ENCODE measurements at places on chromosomes 7 and 10.

DNA sequence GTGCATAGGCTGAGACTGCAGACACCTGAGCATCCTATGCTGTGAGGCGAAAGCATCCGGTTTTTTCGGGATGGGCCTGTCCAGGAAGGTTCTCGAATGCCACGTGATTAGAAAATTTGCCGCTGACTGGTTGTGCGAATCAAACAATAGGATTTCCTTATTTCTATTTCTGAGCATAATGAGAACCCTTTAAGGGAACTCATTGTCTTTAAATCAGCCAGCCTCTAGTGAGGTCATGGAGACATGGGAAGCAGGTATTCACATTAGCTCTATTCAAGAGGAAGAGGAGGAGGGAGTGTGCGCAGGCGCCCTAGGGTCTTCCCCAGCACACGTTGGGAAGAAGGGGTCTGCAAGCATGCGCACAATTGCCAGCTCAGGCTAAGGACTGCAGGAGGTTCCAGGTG, 5.6 kb downstream of the GIMAP1 start:
- DNase-seq: no peak

DNA sequence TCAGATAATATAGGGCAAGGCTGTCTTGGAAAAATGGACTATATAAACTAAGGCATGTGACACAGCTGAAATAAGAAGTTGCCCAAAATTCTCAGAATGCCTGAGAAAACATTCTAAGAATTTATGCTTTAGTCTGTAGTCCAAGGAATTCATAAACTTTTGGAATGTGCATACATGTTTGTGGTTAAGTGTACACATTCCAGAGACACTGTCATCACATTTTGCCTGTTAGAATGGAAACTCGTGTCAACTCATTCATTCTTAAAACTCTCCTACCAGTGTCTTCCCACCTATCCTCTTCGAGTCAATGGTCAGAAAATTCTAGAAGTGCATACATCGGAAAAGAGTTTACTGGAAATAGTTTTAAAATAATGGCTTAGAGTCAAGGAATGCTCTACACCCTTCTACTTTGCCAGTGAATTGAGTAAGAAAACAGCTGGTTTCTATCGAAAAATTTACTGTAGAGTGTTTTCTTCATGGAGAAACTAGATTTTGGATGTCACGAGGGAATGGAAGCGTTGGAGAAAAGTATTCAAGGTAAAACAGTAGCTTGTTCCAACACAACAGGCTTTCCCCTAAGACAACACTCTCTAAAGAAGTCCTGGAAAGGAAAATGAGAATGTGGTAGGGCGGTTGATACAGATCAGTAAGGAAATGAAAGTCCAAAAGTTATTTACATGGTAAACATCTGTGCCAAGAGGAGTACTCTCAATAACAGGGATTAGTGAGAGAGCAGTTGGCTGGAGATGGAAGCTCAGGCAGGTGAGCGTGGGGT, 1177.6 kb upstream of the C7orf33 start:
- DNase-seq: no peak

GRCh38 chr10:31701546-31701945, 227.1 kb downstream of the ARHGAP12 start:
- no peak for DNase-seq

DNA sequence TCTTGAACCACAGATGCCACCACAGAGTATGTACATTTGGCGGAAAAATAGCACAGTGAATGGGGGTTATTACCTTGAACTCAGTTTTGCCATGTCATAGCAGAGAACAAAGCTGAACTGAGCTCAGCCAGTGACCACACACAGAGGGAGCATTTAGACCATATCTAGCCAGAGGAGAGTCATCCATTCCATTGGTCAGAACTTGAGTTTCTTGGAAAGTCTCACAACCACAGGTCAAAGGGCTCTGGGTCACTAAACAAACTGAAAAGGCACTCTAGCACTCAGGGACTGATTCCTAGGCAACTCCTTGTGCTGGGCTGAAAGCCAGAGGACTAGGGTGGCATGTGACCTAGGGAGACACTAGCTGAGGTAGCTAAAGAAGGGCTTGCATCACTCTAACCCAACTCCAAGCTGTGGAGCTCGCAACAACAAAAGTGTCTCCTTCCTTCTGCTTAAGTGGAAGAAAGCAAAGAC, 239.7 kb upstream of the SEMA3D start:
- no peak for DNase-seq

- no peak for DNase-seq
Measured at GRCh38 chr10:68665841-68666240, 55.2 kb upstream of the CCAR1 start.

GRCh38 chr7:100351657-100352058, 6.3 kb upstream of the PILRB start:
- DNase-seq: no peak

DNA sequence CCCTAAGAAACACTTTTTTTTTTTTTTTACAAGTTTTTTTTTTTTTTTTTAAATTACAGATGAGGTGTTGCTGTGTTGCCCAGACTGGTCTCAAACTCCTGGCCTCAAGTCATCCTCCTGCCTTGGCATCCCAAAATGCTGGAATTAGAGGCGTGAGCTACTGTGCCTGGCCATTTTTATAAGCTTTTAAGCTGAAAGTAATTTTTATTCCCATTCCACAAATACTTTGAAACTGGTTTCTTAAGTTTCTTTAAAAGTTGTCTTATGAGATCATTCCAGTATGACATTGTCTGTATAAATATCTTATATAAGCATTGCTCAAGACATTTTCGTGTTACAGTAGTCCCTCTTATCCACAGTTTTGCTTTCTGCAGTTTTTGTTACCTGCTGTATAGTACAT, 61.4 kb upstream of the CYP26C1 start:
- DNase-seq: no peak

DNA sequence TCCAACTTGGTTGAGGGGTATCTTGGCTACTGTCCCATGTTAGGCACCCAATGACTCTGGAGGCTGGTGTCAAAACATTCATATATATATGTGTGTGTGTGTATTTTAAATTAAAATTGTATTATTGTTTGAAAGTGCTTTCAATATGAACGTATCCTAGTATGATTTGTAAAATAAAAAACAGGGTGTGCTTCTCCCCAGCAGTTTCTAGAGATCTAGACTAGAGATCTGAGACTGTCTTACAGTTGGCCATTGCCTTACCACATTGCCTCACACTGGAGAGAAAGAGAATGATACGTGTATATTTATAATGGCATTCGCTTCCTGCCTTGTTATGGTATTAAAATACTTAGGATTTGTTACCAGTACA, 1.2 kb downstream of the BAG3 start:
- no peak for DNase-seq

- DNase-seq: no peak
Measured at GRCh38 chr10:61183967-61184366, 240.0 kb upstream of the RHOBTB1 start.

GRCh38 chr7:26653430-26654399, 210.7 kb downstream of the SKAP2 start:
- no peak for DNase-seq

GRCh38 chr10:104303594-104304355, 34.5 kb downstream of the ITPRIP start:
- DNase-seq: no peak

GRCh38 chr10:29496341-29497162, 138.2 kb downstream of the SVIL start:
- DNase-seq: peak; percentile 36

DNA sequence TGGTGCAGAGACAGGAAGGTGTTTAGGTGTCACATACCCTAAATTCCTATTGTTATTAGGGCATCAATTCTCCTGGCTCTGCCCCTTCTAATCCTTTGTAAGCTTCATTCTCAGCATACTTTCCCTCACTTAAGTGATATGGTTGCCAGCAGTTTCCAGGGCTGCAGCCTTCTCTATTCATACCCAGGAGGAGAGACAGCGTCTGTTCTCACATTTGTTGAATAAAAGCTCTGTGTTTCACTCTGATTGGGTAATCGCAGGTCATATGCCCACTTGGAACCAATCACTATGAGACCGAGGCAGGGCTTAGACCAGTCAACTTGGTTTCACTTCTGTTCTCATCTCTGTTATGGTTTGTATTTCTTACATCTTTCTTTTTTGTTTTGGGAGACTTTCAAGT, 109.6 kb upstream of the MTPN start:
- peak; percentile 85 for DNase-seq

GRCh38 chr10:94413361-94413760, 11.0 kb downstream of the TBC1D12 start:
- DNase-seq: no peak

DNA sequence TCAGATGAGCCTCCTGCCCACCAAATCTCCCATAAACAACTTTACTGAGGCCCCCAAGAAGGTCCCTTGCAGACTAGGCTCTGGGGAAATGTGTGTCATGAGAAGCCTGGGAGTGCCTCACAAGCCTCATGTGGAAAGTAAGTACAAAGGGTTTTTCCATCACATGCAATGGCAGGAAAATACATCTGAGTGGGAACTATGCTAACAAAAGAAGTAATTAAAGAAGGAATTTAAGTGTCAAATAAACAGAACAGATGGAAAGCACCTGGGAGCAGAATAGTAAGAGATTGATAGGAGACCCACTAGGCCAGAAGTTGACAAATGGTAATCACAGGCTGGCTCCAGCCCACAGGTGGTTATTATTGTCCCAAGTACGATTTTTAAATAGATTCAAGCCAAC, 20.5 kb downstream of the GSAP start:
- DNase-seq: no peak

GRCh38 chr7:5694912-5695726, 86.3 kb downstream of the RNF216 start:
- DNase-seq: no peak

DNA sequence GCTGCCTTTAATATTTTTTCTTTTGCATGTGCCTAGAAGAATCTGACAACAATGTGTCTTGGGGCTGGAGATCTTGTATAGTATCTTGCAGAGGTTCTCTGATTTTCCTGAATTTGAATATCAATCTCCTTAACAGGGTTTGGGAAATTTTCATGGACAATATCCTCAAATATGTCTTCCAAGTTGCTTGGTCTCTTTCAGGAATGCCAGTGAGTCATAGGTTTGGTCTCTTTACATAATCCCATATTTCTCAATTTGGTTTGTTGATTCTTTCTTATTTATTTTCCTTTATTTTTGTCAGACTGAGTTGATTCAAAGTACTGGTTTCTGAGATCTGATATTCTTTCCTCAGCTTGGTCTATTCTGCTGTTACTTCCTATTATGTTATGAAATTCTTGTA, 208.7 kb upstream of the GLI3 start:
- no peak for DNase-seq

DNA sequence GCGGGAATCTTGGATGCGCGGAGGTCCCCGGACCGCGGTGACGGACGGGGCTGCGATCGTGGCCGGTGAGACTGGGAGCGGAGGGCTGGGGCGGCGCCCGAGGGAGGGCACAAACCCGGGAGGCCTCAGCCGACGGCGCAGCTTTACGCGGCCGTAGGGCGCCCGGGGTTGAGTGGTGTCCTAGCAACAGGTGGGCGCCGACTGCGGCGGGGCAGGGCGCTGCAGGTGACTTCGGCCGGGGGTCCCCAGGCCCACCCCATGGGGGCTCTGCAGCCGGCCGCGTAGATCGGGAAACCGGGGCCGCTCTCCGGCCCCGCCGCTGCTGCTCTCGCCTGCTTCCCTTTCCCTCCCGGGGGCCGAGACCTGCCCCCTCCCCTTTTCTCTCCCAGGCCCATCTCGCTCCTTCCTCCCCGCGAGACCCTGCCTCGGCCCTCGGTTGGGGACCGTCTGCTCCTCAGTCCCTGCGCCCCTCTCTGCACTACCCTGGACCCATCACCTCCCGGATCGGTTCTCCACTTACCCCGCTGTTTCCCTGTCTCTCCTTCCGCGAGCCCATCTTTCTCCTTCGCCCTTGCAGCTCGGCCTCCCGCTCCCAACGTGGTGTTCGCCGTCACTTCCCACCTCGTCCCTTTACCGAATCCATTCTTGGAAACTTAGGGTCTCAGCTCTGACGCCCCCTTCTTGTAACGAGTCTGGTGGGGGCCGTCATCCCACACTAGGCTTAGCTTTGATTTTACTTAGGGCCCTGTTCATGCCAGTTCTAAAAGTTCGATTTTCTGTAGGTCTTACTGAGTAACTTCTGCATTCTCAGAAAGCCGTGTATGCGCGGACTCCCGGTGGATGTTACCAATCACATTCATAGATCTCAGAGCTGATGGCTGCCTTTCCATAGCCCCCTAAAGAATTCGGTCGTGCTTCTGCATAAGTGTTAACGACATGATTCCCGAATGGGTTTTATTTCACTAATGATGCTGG, 18.5 kb upstream of the ACBD5 start:
- no peak for DNase-seq

DNA sequence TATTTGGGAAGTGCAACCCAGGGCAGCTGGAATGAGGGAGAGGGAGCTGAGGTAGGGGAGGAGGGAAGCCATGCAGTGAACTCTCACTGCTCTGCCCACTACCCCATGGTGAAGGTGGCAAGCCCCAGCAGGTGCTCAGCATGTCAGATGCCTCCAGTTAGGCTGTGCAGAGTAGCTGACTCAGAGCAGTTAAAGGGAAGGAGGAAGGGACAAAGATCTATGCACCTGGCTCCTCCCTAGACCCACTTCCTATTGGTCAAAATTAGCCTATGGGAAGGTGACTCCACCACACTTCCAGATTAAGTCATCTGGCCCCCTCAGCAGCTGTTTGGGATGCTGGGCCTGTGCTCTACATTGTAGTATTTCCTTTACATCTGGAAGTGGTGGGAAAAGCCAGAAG, 125.7 kb upstream of the MTPN start:
- DNase-seq: no peak

GRCh38 chr10:32182476-32182875, 126.3 kb upstream of the KIF5B start:
- no peak for DNase-seq

- no peak for DNase-seq
Measured at GRCh38 chr10:31025142-31025541, 6.5 kb downstream of the ZNF438 start.

- DNase-seq: no peak
Measured at GRCh38 chr7:131950758-131951157, 394.3 kb upstream of the PODXL start.

DNA sequence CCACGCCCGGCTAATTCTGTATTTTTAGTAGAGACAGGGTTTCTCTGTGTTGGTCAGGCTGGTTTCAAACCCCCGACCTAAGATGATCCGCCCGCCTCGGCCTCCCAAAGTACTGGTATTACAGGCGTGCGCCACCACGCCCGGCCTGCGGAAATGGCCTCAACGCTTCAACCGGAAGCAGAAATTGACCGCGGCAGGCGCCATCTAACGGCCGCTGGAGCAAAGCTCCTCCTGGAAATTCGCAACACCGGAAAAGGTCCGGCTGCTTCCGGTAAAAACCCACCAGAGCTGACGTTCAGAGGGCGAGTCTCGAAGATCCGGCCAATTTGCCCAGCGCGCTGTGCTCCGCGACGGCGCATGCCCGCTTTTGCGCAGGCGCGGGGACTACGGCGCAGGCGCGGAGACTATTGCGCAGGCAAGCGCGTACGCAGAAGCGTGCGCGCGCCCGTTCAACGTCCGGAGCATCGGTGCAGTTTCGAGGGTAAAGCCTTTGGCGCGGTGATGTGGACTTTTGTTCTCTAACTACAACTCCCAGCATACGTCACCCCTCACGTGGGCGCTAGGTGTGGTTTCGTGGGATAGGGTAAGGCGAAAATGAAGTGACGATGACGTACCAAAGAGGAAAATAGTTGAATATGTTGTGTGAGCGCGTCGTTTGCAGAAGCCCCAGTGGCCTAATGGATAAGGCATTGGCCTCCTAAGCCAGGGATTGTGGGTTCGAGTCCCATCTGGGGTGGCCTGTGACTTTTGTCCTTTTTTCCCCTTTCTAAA, 915 bp upstream of the FMC1 start:
- peak; percentile 98 for DNase-seq

- no peak for DNase-seq
Measured at GRCh38 chr7:69363136-69363535, 235.1 kb upstream of the AUTS2 start.
